ENCODE measurements at places on chromosomes 1 and 21.

GRCh38 chr1:32480761-32481160 lies 15.9 kb downstream of the ZBTB8B start:
- no peak for DNase-seq

- no peak for DNase-seq
Observed at GRCh38 chr1:68916221-68916902, 419.5 kb upstream of the DEPDC1 start.

GRCh38 chr1:20913242-20913641 lies 126.1 kb upstream of the HP1BP3 start:
- DNase-seq: no peak

DNA sequence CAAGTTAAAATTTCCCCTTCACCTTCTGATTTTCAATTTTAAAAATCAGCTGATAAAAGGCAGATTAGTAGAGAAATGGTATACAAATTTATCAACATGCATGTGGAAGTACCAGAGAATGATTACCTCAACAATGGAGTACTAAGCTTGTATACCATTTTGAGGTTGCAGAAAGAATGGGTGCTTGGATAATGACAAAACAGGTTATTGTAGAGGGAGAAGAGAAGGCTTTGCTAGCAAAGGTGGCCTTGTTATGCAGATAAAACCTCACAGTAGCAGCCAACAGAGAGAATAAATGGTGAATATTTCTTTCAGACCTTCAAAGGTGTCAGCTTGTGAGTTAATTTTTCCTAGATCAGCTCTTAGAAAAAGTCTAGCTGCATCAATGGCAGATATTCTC lies 1174.9 kb upstream of the ADGRL4 start:
- no peak for DNase-seq

DNA sequence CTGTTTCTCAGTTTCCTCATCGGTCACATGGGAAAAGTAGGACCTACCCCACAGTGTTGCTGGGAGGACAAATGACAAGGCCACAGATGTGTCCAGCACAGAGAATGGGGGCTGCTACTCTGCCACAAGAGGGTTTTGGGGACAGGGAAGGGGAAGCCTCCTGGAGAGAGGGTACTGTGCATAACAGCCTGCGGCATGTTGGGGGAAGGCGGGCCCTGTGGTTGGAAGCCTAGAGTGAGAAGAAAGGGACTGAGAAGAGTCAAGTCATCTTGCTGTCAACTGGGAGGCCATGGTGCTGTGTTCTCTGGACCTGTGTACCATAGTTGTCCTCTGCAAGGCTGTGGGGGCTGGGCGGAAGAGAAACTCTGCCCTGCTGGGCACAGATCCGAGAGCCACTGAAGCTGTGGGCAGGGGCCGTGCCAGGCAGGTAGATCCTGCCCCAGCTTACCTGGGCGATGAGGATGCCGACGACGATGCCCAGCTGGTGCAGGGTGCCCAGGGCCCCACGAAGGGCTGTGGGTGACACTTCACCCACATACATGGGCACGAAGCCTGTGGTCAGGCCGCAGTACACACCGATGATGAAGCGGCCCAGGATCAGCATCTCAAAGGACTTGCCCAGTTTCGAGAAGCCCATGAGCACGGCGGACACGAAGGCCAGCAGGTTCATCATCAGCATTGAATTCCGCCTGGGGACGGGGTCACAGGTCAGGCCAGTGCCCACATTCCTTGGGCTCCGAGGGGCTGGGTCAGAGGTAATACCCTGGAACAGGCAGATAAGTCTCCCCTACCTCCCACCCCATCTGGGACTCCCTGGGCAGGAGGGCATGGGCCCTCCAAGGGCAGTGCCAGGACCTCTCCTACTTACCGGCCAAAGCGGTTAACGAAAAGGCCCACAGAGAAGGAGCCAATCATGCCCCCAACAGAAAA lies 28.2 kb downstream of the SLC2A1 start:
- no peak for DNase-seq

DNA sequence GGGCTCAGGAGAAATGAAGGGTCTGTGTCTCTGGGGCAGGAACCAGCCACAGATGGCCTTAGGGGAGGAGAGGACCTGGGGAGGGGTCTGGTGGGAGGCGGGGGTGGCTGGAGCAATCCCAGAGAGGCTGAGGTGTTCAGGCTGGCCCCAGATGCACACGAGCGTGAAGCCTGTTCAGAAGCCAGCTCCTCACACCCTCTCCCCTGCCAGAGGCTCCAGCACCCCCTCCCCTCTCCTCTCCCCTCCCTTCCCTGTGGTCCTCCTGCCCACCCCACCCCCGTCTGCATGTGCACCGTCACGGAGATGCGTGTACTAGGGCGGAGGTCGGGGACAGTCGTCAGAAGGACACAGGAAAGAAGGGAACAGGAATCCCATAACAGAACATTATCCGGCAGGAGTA lies 115.0 kb upstream of the COL6A1 start:
- DNase-seq: no peak

DNA sequence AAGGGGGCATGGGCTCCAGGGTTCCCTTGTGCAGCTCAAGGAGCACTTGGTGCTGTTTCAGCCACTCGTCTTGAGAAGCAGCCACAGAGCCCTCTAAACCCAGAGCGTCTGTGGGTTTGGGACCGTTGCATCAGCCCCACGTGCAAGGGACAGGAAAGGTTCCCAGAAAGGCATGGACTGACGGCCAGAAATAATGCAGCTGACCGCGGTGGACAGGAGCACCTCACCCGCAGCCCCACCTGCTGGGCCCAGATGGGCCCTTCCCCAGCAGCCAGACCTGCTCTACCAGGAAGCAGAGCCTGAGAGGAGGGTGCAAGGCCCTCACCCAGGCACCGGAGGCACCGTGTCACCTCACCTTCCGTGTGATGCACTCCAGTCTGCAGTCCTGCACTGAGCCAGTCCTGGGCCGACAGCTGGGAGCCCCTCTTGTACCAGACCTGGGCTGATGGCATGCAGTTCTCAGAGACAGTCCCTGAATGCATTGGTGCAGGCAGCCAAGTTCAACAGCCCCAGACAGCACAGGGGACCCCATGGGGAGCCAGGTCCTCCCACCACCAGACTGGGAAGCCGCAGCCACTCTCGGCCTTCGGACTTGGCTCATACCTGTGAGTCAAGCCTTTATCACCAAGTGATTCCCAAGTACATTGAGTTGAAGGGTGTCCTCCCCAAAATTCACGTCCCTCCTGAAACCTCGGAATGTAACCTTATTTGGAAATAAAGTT lies 4.8 kb upstream of the TFF3 start:
- no peak for DNase-seq

All from stimulated activated CD8-positive, alpha-beta memory T cell treated with anti-CD3 and anti-CD28 coated beads, Interleukin-4, amount 100 ng/mL, for 4 hours (primary cell).